Stimulated activated CD4-positive, alpha-beta T cell treated with anti-CD3 and anti-CD28 coated beads, Interleukin-1b, Interleukin-23, amount 100 ng/mL, for 1 hour (primary cell): ENCODE measurements at places on chromosomes 1 and 21.

GRCh38 chr1:226066415-226067078, 4.0 kb downstream of the H3-3A start:
- no peak for DNase-seq

DNA sequence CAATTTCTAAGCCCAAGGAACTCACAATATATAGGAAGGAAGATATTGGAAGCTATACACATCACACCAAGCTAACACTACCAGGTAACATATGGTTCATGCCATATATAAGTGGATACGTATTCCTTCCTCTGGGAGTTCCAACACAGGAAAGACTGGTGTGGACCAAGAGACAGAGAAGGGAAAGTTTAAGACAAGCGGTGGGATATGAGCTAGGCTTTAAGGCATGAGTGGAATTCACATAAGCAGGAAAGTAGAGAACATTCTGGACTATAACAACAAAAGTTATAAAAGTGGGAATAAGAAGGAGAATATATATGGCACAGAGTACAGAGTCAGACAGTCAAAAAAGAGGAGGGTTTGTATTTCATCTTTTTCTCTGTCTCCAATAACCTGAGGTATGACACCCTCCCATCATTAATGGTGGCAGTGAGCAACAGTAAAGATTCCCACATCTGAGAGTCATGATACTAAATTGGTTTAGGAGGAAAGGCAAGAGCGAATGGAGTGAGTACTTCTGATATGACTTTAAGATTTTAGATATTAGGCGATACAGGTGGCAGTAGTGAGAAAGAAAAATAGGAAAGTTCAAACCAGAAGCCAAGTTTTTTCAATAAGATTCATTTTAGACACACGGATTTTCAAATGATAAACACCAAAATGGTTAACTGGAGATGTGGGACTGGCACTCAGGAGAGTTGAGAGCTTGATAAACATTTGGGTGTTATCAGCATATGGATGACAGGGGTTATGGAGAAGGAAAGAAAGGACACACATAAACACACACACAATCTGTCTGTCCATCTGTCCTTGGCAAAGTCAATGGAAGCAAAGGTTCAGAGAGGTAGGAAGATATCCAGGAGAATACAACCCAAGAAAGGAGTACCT, 87.4 kb upstream of the TTC39A start:
- no peak for DNase-seq

- DNase-seq, result no peak
Measured at GRCh38 chr1:175309996-175310395, 117.4 kb upstream of the KIAA0040 start.

- DNase-seq, result no peak
Measured at GRCh38 chr1:169200319-169200718, 93.8 kb downstream of the ATP1B1 start.

DNA sequence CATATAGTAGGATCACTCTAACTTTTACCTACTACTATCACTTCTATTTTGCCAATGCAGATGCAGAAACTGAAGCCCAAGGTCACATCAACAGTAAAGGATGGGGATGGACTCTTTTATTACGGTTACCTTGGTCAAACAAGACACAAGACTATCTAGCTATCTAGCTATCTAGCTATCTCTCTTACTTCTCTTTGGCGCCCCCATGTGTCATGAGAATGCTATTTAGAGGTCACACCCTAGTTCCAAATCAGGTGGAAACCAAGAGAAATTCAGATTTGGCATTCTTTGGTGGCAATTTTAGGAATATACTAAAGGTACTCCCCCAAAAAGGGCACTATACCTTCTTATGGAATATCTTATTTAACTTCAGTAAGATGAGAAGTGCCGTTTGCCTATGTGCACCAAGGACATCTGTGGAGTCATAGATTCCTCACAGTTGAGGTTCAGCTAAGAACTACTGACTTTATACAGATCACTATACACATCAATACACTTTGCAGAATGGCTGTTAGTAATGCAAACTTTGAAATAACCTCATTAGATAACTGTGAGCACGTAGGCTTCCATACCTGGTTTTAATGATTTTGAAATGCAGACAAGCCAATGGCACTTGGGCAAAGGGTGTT, 6.7 kb downstream of the ZNF648 start:
- peak; percentile 14 for DNase-seq

GRCh38 chr1:244557565-244557964, 95.4 kb upstream of the DESI2 start:
- DNase-seq, result no peak

DNA sequence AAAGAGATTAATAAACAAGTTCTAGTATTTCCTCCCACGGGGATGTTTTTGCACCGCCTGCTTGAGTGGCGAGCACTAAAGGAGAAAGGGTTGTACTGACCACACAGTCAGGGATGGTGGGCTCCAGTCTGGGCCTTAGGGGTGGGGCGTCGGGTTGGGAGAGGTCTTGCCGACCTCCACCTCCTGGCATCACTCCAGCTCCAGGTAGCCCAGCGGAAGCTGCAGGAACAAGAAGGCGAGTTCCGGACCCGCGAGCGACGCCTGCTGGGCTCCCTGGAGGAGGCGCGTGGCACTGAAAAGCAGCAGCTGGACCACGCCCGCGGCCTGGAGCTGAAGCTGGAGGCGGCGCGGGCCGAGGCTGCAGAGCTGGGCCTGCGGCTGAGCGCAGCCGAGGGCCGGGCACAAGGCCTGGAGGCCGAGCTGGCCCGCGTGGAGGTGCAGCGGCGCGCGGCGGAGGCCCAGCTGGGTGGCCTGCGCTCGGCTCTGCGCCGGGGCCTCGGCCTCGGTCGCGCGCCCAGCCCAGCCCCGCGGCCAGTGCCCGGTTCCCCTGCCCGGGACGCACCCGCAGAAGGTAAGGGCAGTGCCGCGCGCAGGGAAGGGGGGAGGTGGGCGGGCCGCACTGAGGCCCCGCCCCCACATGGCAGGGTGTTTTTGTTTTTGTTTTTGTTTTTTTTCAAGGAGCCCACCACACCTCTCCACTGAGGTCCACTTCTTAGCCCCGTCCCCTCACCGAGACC, 19.7 kb downstream of the MFAP2 start:
- peak; percentile 58 for DNase-seq
